Stimulated activated naive CD8-positive, alpha-beta T cell treated with anti-CD3 and anti-CD28 coated beads, Interleukin-15, amount 100 ng/mL, for 72 hours (primary cell): ENCODE measurements at places on chromosomes 16 and 17.

DNA sequence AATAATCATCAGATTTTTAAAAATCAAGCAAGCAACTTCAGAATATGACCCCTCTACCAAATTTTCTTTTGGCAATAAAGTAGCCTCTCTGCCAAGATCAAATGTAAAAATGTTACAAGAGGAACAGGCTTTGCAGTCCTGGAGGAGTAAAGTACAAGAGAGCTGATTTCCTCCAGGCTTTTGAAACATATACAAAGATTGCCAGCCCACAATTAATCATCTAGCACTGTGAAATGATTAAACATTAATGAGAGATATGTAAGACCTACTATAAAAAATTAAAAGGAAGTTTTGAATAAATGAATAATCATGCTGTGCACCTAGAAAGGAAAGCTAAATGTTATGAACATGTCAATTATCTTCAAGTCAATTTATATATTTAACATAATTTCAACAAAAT, 26.3 kb downstream of the TXNDC11 start:
- no peak for DNase-seq

- DNase-seq = no peak
Measured at GRCh38 chr16:11175787-11176341, 80.1 kb downstream of the SOCS1 start.

DNA sequence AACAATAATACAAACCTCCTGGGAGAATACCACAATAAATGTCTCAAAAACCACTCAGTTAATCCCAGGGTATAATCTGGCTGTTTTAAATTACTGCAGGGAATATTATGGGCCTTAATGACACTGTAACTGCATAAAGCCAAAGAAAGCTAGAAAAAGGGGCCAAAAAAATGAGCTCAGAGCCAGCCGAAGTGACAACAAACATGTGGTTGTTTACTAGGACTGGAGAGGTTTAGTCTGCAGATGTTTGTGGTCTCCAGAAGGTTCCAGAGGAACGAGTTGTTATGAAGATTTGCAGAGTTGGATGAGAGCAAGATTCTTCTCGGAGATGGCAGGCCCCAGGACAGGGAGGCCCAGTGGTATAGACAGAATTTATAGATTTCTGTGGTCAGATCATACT, 97.1 kb upstream of the AKTIP start:
- no peak for DNase-seq

- DNase-seq = no peak
Measured at GRCh38 chr17:73201215-73202069, 8.6 kb downstream of the COG1 start.

- DNase-seq = no peak
Measured at GRCh38 chr16:85662976-85663830, 25.6 kb downstream of the GINS2 start.

GRCh38 chr16:24035127-24035842, 199.5 kb downstream of the PRKCB start:
- peak; percentile 50 for DNase-seq

GRCh38 chr16:60636117-60636516, 1400.1 kb downstream of the CDH8 start:
- DNase-seq = no peak

DNA sequence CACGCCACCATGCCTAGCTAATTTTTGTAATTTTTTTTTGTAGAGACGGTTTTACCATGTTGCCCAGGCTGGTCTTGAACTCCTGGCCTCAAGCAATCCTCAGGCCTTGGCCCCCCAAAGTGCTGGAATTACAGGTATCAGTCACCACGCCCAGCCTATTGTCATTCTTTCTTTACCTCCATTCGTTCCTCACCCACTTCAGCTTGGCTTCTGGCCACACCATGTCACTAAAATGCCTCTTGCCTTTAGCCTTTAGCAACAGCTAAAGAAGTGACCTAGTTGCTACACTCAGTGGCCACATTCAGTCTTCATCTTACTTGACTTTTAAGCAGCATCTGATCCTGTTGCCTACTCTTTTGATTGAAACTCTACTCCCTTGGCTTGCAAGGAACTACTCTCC, 3.6 kb upstream of the LRRC75A start:
- DNase-seq = no peak

DNA sequence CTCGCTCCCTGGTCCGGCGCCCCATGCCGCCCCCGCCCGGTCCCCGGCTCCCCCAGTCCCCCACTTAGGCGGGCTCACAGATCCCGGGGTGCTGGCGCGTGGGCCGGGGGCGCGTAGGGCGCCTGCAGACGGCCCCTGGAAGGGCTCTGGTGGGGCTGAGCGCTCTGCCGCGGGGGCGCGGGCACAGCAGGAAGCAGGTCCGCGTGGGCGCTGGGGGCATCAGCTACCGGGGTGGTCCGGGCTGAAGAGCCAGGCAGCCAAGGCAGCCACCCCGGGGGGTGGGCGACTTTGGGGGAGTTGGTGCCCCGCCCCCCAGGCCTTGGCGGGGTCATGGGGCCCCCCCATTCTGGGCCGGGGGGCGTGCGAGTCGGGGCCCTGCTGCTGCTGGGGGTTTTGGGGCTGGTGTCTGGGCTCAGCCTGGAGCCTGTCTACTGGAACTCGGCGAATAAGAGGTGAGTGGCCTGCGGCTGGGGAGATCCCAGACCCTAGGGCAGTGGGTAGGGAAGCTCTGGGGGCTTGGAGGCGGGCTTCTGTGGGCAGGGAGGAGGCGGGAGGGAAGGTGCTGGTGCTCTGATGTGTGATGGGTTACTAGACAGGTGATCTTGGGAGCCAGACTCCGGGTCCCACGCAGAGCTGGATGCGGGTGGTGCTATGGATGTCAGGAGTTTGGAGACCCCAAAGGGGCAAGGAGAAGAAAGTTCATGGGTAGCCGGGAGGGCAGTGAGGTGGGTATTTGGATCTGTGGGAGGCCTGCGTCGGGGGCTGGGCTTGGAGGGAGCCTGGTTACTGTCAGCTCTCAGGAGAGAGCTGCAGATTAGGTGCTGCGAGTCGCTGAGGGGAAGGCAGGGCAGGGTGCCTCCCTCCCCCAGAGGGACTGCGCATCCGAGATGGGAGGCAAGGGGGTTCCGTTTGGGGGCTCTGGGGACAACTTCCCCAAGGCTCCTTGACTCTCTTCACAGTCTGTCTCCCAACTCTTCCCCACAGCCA, 560 bp downstream of the EFNB3 start:
- no peak for DNase-seq

DNA sequence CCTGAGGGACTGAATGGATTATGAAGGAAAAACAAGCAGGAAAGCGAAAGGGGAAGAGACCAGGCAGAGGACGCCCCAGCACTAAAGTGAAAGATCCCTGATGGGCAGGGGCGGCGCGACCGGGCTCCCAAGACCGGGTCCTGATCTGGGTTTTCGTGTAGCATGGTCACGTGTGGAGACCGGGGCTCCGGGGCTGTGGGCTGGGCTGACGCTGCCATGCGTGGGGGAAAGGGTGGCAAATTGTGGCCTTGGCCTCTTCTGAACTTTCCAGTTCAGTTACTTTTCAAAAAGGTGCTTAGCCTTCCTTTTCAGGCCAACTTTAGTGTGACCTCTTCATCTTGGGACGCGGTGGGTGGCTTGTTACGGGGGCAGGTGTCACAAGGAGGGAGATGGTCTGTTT, 57.5 kb downstream of the METRNL start:
- DNase-seq = peak; percentile 4

GRCh38 chr16:64397042-64397441, 724.8 kb downstream of the CDH11 start:
- DNase-seq = no peak

DNA sequence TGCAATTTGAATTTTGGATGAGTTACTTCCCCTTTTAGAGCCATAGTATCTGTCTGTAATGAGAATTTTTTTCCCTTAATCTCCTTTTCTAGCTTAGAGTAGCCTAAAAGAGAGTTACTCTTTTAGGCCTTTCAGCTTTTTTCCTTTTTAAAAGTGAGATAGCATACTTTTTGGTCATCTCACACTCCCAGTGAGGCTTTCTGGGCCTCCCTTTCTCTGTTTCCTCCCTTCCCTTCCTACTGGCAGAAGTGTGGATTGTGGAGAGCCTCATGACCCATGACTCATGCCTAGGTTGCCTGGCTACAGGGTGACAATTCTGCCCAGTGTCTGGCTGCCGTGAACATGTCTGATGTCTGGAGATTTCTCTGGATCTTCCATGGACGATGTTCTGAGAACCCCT, 15.2 kb downstream of the KRT23 start:
- DNase-seq = no peak

DNA sequence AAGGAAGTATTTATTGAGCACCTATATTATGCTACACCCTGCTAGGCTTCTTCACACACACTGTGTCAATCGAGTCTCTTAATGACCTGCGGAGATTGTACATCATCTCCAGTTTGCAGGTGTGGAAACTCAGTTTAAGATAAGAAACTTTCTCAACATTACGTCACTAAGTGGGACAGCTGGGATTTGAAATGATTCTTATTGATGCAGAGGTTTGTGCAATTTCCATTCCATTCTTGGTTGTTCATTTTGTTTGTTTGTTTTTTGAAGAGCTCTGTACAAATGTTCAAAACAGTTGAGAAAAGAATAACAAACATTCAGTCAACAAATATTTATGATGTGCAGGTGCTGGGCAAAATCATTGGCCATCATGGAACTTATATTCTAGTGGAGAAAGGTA, 84.8 kb downstream of the MAP2K6 start:
- no peak for DNase-seq
